ENCODE measurements at places on chromosomes 1 and 21.

- no peak for DNase-seq
Measured at GRCh38 chr1:200042119-200042551, 14.6 kb downstream of the NR5A2 start.

GRCh38 chr21:45835301-45836267, 146.0 kb upstream of the COL6A1 start:
- no peak for DNase-seq

- no peak for DNase-seq
Measured at GRCh38 chr1:155859881-155860871, 809 bp downstream of the SYT11 start.

- no peak for DNase-seq
Measured at GRCh38 chr1:106924360-106924759, 132.1 kb upstream of the PRMT6 start.

DNA sequence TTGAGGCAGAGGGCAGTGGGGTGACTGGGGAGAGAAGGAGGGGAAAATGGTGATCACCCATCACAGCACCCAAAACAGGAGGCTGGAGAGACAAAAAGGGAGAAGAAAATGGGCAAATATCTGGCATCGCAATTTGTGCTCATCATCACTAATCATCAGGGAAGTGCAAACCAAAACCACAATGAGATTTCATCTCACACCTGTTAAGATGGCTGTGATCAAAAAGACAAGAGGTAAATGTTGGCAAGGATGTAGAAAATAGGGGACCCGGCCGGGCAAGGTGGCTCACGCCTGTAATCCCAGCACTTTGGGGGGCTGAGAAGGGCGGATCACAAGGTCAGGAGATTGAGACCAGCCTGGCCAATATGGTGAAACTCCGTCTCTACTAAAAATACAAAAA, 74.0 kb downstream of the KIF14 start:
- DNase-seq: no peak

DNA sequence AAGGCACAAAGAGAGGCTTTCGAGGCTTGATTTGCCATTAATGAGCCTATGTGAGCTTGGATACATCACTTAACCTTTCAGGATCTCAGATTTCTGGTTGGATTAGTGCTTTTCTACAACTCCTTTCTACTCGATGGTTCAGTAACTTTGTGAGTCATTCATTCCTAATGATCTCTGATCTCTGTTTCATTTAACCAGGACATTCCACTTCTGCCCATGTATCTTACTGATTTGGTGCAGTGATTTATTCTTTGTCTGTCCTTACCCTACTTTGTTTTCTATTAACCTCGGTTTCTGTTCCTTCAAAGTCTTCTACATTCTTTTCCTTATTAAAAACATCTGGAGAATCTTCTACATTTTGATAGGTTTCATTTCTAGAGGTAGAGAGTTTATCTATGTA, 94.6 kb upstream of the ZBTB18 start:
- DNase-seq: no peak

- DNase-seq: no peak
Measured at GRCh38 chr21:14581902-14582457, 35.9 kb upstream of the SAMSN1 start.

Measured in GM04503 (cell line).